ENCODE measurements at places on chromosomes 5 and 9.

DNA sequence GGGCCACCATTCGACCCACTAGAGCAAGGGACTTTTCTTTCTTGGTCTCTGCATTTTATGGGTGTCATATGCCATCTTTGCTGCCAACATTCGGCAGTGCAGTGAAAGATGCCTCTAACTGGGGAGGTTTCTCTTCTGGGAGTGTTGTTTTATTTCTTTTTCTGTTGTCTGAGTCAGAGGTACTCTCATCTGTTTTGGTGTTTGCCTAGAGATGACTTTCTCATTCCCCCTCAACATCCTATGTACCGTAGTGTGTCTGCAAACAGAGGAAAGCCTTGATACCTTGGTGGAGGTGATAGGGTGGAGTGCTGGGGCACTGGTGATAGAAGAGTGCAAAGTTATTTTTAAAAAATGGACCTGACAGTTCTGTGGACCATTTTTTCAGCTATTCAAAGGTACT is 182.1 kb downstream of the ARHGAP26 start:
- DNase-seq, result no peak

DNA sequence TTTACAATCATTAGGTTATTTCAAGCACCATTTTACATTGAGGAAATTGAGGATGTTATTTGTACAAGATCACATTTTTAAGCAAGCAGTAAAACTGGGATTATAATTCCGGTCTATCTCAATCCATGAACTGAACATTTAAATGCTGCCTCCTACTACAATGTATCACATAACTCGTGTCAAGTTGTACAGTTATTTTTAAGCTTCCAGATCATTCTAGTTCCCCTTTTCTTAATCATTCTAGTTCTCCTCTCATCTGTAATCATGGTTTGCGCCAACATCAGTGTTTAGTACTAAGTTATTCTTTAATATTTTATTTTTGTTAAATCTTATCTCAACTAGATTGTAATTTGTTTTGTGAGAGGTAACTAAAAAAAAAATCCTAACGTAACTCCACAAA is 2.4 kb upstream of the UHRF2 start:
- DNase-seq, result no peak

DNA sequence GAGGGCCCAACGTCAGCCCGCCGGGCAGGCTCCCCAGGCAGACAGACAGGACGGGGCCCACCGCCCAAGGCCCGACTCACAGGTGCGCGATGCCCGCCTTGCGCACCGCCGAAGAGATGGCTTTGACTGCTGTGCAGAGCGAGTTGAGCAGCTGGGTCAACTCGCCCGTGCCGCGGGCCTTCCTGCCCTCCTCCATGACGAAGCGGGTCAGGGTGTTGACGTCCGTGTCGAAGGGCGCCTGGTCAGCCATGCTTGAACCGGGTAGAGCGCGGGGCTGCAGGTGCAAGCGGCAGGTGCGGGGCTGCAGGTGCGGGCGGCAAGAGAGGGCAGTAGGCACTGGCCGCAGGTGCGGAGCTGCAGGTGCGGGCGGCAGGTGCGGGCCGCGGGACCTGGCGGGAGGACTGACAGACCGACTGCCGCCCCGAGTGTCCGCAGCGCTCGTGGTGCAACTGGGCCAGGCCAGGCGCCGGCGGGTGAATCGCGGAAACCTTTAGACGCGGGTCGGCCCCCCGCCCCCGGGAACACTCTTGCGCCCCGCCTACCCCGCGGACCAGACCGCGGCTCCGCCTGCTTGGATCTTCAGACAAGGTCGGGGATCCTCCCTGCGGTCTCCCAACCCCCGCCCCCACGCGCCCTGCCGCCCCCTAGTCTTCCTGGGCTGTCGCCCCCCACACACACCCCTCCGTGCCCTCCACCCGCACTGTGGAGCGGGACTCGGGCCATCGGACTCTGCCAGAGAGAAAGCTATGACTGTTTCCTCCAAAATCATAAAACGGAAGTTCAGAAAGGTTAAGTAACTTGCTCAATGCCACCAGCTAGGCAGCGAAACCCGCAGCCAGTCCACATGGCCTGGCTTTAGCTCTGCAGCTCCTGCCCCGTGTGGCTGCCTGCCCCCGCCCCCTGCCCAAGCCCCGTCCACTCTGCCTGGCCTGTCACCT is at the start of gene FBP1:
FBP1 (minus strand) TSS at position 458 of the 938 bp plus-strand sequence; CDS start at position 250, 208 bp downstream.
- DNase-seq, result no peak

DNA sequence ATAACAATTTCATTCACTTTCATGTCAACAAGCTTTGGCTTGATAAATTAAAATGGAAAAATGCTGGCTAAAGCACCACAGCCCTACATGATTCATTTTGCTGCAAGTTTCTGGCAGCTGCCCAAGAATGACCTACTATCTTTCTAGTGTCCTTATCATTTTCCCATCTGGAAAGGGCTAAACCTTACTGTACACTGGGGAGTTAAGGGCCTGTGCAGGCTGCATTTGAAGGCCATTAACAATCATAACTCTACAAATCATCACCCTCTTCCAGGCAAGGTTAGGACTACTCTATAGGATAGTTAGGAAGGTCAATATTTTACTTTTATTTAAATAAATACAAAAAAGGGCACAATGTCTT is 579.7 kb upstream of the ZNF608 start:
- peak; percentile 55 for DNase-seq

- no peak for DNase-seq
Measured at GRCh38 chr9:128242828-128243214, 33.0 kb downstream of the GOLGA2 start.

DNA sequence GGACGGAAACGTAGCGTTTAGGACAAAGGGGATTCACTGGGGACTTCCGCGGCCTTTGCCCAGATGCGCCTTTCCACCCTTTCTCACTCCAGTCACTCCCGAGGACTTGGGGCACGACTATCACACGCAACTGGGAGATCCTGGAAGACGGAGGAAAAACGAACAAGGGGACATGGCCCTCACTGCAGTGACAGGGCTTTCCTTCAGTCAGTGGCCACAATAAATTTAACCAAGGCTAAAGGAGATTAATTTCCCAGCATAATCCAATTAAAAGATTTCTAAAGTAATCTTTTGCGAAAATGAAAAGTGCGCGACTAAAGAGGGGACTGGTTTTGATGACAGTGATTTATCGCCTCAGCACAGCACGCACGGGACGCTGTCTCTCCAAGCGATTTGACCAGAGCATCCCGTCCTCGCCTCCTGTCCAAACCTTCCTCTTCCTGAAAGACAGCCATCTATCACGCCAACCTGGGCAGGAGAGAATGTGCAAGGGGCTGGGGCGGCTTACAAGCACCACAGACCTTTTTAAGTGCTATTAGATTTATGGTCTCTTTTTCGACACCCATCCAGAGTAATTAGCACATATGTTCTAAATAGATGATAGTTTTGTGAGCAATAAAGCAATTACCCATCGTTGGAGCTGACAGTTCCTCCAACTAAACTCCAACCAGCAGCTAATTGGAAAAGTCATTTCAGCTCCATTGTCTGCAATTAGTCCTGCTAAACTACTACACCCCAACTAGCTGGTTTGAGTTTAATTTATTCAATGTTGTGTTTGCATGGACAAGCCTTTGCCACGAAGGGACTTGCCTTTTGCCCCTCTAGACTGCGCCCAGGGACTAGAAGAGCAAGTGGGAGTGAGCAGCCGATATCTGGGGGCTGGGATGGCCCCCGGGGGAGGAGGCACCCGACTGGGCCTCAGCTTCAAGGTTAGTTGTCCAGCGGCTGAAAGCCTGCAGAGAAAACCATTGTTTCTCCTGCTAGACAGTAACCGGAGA is 7.4 kb downstream of the NR2F1-AS1 start:
- DNase-seq, result no peak

DNA sequence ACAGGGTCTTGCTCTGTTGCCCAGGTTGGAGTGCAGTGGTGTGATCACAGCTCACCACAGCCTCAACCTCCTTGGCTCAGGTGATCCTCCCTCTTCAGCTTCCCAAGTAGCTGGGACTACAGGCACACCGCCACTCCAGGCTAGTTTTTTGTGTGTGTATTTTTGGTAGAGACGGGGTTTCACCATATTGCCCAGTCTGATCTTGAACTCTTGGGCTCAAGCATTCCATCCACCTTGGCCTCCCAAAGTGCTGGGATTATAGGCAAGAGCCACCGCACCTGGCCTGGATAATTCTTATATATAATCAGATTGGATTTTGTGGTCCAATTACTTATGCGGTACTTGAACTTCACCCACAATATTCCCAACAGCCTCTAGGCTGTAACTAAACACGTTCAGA is 19.8 kb downstream of the CCDC69 start:
- no peak for DNase-seq

DNA sequence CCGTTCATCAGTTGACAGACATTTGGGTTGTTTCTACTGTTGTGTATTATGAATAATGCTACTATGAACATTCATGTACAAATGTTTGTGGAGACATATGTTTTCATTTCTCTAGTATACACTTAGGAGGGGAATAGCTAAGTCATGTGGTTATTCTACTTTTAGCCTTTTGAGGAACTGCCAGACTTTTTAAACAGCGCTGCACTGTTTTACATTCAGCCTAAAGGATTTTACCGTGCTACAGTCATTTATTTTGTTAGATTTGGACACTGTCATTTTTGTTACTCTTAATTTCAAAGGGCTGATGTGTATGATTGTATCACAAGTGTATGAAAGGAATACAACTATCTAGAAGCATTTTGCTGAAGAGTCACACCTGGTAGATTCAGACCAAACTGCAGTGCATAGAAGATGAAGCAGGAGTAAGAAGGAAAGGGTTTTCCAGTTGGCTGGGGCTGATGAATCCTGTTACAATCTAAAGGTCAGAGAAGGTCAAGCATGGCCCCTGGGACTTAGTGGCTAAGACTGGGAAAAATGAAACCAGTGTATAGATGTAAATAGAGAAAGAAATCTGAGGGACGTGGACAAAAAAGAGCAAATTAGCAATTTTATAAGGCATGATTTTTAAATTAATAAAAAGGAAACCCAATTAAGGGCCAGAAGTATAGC is 509.7 kb downstream of the PSAT1 start:
- DNase-seq, result no peak

GRCh38 chr9:114227288-114228015 is 72.1 kb downstream of the COL27A1 start:
- no peak for DNase-seq

- no peak for DNase-seq
Measured at GRCh38 chr5:141958113-141958512, at the start of gene PCDH12. Gene PCDH12 (minus strand): TSS chr5:141958202. CDS start chr5:141957851, 351 bp downstream.

GRCh38 chr9:131640438-131641137 is 95.3 kb downstream of the PRRT1B start:
- DNase-seq, result peak; percentile 54

- DNase-seq, result no peak
Measured at GRCh38 chr5:73302797-73303147, 129.8 kb downstream of the TMEM174 start.

DNA sequence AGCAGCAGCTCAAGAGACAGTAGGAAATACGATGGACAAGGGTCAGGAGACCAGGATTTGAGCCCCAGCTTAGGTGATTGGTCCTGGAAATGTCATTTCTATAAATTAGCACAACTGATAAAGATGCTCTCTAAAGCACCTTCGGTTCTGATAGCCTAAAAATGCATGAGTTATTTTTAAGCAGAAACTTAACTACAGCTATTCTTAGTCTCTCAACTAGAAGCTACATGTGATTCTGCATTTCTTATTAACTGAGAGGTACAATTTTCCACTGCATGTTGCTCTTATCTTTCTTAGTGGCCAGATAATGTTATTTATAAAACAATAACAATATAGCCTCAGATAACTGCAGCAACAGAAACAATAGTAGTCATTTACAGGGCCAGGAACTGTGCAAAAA is 136.4 kb downstream of the GRIA1 start:
- no peak for DNase-seq

DNA sequence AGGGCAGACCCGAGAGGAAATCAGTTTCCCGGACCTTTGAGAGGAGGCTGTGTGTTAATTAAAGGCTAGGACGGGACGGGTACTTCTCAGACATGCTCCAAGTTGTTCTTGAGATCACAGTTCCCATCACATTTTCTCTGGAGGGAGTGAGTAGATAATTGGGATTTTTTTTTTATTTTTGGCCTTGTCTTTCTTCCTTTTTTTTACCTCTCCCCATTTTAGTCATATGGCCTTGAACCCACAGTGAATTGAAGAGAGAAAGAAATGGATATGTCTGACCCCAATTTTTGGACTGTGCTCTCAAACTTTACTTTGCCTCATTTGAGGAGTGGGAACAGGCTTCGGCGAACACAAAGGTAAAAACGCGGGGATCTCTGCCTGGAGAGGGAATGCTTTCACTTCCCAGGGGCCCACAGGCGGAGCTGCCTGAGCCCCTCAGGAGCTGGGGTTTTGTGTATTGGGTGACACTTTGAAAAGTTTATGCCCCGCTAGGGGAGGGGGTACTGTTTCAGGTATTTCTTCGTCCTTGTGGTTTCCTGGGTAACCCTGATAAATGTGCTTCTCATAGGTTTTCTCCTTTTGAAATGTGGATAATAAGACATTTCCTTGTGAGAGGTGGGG is 191.8 kb downstream of the CD180 start:
- no peak for DNase-seq

DNA sequence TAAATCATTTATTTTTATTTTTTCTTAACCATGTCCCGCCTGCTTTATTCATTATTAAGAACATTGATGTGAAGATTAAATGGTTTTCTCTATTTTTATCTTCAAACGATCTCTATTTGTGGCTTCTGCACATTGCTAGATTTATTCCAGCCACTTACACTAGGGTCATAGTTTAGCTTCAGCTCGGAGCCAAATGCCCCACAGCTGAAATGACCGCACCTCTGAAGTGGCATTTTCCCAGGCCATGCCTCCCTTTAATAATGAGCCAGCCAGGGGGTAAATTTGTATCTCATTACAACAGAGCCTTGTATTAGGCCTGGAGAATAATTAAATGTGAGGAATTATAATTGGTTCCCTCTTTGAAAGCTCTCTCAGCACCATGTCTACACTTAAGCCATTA is 89.4 kb downstream of the DOCK8 start:
- no peak for DNase-seq

- no peak for DNase-seq
Measured at GRCh38 chr9:35518981-35519679, 29.2 kb downstream of the RUSC2 start.

DNA sequence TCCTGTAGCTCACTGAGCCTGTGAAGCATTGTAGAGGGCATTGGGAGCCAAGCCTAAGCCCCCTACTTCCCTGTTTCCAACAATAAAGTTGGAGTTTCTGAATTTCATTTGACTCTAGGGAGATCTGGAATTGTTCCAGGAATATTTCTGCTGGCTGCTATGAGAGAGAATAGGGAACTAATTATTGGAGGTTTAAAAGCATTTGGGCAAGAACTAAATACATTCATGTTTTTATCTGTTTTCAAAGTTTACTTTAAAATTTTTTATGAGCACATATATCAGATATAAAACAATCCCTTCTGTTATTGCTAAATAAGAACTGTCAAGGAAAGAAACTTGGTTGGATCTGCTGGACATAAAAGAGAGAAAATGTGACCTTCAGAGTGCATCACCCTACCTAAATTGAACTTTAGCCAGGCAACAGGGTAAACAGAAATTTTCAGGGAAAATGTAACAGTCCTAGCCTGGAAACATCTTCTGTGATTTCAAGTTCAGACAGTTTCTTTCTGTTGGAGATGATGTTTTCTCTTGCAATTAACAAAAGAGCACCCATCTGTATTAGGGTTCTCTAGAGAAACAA is 19.3 kb upstream of the LECT2 start:
- no peak for DNase-seq

DNA sequence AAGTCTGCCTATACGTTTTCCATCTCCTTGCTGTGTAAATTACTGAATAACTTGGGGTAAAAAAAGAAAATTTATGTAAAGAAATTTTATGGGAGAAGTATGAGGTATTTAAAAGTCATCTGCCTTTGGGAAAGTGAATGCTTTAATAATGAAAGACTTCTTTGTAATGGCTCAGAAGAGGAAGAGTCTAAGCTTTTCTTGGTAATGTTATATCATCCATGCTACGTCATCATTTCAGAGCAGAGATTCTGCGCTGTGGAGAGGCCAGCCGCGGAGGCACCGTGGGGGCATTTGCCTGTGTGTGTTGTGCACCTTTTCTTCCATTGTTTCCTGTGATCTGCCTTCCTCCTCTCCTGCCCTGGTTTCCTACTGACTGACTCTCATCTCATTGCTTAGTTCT is 78.2 kb downstream of the GOLM1 start:
- DNase-seq, result no peak

All from AG04450 (cell line).